ENCODE measurements at places on chromosomes 11 and 22.

- DNase-seq, result no peak
These were observed 82.1 kb downstream of the CECR2 start for GRCh38 chr22:17451316-17451715.

- DNase-seq, result no peak
These were observed 14.6 kb upstream of the MYRF start for GRCh38 chr11:61737636-61738386.

- DNase-seq, result no peak
These were observed 47.6 kb upstream of the OLFML1 start for GRCh38 chr11:7437696-7438095.

DNA sequence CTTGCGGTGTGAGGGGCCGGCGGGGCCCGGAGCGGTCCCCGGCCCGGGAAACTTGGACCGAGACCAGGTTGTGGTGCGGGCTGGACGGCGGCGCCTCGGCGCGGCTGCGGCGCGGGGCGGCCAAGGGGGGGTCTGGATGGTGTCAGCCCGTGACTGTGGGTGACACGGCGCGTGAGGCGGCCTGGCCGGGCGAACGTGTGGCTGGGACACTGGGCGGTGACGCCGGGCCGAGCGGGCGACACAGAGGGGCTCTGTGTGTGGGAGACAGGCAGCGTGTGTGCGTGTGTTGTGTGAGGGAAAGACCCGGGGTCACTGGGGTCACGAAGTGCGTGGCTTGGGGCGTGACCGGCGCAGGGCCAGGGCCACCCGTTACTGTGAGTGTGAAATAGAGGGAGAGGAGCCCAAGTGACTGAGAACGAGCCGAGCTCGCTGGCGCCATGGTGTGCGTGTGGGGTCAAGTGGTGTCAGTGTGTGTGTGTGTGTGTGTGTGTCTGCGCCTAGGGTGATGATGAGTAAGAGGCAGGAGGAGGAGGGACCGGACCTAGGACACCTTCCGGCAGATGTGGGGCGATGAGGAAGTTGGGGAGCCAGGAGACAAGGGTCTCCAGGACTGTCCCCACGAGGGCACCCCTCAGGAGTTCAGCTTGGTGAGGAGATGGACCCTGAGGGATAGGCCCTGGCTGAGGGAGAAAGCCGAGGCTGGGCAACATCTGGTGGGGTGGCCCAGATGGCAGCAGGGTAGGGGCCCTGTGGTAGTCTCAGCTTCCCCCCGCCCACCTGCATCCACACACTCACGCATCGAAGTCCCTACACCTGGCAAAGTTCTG lies 817 bp downstream of the RELT start:
- no peak for DNase-seq

GRCh38 chr11:120218695-120219033 lies 7.8 kb downstream of the OAF start:
- DNase-seq, result no peak

- peak; percentile 16 for DNase-seq
These were observed 79.1 kb upstream of the LMO2 start for GRCh38 chr11:33970984-33971466.

DNA sequence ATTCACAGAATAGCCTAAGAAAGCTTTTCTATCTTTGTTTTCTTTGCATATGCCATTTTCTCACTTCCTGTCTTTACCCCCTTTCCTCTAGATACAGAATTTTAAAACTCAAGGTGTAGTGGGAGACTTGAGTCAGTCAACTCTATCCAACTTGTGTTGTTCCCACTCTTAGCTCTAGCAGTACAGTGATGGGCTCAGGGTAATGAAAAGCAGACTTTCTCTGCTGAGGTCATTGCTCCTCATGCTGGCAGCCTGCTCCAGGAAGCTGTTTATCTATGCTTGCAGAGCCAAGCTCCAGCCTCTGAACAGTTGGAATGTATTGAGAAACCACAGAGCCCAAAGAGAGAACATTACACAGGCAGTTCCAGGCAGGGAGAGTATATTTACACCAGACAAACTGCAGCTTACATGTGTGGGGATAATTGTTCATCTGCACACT lies 68.1 kb downstream of the CSTPP1 start:
- no peak for DNase-seq

DNA sequence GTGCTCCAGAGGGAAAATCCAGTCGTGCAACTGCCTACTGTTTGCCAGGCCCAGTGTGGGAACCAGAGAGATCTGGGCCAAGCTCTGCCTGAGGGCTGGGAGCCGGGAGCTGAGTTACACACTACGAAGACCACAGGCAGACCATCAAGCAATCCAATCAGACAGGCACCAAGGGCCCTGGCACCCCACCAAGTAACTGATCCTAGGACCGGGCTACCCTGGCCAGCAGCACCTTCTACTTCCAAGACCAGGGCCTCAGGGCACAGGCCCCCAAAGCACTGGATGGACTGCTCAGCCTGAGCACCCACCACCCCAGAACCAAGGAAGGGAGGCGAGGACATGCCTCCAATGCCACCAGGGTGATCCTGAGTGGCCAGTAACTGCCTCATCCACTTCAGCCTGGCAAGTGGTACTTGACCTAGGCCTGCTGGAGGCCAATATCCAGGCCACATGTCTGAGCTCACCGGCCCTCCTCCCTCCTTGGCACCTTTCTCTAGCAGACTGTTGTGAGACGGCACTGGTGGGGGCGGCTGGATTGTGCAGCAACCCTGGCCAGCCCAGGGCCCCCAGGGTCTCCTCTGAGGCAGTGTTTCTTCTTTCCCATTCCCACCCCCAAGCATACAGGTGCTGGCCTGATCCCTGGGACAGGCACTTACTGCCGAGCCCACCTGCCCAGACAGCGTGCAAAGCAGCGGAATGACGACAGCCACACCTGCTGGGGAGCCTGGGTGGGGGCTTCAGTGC lies 20.7 kb upstream of the ARFGAP3 start:
- no peak for DNase-seq

GRCh38 chr11:119903389-119903788 lies 174.4 kb upstream of the NECTIN1 start:
- no peak for DNase-seq

DNA sequence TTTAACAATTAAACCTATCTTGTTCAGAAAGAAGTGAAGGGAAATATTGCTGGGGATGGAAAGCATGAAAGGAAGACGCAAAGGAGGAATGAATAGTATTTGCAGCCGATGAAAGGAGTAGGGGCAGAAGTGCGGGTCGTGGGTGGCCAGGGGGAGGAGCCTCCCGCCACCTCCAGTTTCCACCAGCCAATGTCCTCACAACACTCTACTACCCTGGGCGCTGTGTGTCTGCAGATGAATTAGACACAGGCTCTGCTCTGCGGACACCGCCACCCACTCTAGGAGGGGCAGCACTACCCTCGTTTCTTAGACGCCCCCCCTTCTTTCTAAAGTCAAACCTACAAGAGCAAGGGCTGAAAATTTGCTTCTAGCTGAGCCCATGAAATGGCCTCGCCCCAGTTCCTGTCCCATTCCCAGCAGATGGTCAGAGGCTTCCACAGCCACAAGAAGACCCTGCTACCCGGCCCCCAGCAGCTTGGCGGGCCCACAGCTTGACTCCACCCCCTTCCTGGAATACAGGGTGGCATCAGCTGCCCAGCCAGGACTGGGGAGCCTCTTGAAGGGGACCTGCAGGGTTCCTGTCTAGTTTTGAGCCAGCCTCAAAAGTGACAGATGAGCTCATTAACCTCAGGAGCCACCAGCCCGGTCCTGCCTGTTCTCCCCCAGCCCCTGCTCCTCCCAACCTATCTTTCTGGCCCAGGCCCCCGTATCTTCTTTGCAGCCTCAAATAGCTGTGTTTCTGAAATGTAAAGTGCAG lies 268.1 kb downstream of the BUD13 start:
- DNase-seq, result no peak

GRCh38 chr11:114396916-114397315 lies 3.4 kb downstream of the C11orf71 start:
- no peak for DNase-seq

GRCh38 chr11:68934321-68934645 lies 30.6 kb downstream of the IGHMBP2 start:
- no peak for DNase-seq

- no peak for DNase-seq
These were observed 86.6 kb downstream of the DGCR2 start for GRCh38 chr22:19035474-19036228.

GRCh38 chr22:24989541-24989951 lies 37.0 kb downstream of the KIAA1671 start:
- no peak for DNase-seq

DNA sequence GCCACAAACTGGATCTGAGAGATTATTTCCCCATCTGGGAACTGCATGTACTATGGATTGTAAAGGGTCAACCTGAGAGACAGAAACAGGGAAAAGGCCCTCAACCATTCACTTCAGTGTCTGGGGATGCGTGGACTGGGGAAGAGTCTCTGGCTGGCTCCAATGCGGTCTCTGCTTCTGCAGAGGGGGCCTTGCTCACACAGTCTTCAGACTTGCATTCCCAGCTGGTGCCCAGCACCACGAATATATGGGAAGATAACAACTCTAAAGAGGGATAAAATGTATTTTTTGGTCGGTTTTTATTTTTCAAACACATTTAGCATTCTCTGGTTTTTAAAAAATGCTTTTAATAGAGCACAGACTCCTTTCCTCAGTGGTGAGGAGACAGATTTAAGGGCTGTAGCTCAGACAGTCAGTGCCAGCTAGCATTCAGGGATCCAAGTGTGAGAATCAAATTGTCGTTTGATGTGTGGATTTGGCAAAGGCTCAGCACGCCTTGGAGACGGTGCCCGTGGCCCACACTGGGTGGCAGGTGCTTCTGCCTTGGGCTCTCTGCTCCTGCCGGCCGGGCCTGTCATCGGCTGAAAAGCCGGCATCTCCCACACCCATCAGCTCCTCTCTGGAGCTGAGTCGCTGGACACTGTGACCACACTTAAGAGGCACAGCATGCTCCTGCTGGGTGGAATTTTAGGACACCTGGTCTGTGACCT lies 8.0 kb upstream of the EFCAB6 start:
- no peak for DNase-seq

Measured in NCI-H1048 (cell line).